T follicular helper cell (primary cell): ENCODE measurements at places on chromosomes 4 and X.

DNA sequence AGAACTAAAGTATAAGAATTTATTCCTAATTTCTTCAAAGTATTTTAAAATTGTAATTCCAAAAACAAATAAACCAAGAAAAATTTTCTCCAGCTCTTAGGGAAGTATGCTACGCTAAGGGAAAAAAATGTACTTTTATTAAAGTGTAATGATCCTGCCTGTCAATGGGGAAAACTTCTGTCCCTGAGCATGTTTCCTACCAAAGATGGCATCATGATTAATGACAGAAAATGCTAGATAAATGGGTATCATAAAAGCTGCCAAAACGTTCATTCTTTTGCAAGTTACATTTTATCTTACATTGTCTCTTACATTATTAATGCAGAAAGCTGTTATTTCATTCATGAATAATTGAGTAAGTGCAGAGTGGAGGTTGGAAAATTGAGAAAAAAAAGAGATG, 443.4 kb downstream of the TECRL start:
- no peak for DNase-seq

DNA sequence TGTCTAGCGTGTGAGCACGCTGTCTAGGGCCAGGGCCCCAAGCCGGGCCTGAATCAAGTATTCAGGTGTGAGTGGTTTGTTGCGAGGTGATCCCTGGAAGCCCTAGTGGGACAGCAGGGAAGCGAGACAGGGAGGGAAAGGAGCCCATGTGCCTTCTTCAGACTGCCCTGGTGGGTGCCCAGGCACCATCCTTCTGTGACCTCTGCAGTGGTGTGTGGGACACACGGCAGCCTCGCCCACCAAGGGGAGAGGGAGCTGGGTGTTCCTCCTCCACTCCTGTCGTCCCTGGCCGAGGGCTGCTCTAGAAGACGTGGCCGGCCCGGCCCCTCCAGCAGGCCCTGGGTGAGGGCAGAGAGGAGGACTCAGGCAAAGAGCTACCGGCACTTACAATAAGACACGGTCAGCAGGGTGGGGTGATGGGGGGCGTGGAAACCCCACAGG, 47.4 kb downstream of the HTRA3 start:
- no peak for DNase-seq

GRCh38 chrX:74526764-74527163, 87.7 kb downstream of the RLIM start:
- no peak for DNase-seq

DNA sequence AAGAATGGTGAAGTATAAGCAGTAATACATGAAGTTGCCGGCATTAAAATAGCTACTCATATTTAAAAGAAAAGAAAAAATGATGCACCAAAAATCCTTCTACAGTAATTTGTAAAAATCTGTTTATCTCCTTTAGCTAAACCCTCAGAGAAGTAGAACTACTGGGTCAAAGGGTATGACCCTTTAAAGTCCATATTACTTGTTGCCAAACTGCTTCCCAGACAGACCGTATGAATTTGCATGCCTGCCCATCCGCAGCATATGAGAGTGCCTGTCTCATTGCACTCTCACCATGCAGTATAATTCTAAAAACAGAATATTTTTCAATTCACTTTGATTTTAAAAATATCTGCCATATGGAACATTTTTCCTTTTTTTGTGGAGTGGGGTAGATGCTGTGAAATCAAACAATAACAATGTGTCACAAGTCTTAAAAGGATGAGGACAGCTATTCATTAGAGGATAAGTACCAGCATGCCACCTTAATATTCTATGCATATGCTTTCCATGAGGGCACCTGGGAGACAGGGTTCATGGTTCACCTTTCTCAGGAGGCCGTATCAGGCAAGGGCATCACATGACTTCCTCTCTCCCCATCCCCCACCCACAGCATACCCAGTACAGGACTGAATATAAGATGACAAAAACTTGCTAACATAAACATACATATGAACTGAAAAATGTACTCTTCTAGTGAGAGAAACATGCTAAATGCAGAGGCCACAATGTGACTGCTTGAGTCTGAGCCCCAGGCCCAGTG, 17.8 kb downstream of the ZDHHC9 start:
- DNase-seq = no peak

DNA sequence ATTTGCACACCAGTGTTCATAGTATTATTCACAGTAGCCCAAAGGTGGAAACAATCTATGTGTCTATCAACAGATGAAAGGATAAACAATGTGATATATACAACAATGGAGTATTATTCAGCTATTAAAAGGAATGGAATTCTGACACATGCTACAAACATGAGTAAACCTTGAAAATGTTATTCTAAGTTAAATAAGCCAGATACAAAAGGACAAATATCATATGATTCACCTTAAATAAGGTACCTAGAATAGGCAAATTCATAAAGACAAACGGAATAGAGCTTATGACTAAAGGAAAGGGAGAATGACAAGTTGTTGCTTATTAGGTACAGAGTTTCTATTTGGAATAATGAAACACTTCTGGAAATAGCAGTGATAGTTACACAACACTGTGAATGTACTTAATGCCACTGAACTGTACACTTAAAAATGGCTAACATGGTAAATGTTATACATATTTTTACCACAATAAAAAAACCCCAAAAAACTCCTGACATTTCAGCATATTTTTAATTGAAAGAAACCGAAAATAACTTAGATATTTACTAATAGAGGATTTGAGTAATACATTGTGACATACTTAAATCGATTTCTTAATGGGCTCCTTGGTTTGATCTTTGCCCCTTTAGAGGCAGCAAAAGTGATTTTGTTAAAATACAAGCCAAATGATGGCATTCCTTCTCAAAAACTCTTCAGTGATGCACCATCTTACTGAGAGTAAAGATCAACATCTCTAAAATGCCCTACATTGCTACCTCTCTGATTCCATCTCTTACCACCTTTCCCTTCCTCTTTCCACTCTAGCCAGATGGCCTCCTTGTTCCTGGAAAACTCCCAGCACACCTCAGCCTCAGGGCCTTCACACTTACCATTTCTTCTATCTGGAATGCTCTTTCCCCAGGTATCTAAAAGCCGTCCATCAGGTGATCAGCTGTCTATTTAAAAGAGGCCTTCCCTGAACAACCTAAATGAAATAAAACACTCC, 8.6 kb upstream of the CYP2U1 start:
- no peak for DNase-seq

DNA sequence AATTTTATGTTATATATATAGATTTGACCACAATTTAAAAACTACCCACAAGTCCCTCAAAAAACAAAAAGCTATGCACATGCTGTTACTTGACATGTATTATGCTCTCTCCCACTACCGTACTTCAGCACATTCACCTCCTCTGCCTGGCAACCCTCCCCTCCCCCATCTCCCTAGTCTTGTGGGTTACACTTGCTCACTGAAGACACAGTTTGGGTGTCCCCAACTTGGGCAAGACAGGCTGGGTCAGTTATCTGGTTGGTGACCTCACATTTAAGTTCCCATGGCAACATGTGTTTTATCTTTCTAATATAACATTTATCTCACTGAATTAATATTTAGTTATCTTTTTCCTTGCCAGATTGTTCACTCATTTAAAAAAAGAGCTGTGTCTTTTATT, 32.7 kb downstream of the SEC24D start:
- no peak for DNase-seq

- no peak for DNase-seq
Measured at GRCh38 chr4:47451657-47452056, 11.8 kb downstream of the COMMD8 start.

DNA sequence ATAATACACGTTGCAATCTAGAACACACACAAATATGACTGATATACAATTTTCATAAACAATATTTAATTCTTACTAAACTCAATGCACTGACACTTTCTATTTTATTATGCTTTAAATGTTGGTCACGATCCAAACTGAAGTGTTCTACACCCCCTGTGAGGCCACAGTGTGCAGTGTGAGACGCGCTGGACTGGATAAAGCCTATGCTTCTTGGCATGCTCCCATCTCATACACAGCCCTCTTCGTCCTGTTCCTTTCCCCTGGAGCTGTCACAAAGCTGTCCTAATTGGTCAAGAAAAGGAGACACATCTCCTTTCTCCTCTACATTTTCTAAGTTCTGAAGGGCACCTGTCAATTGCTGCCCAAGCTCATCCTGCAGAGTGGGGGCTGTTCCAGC, 72.0 kb downstream of the SCD5 start:
- DNase-seq = no peak
